ENCODE measurements at places on chromosomes 6 and 20. TPM values are rescaled to one million over a fixed set of nuclear protein-coding genes. Genes with fewer than 3 reads are reported as not detected.

The HLA-DMB gene
- total RNA-seq = 1.5 TPM

The BAK1 gene
- 4.8 TPM for total RNA-seq

The DNMT3B gene
- total RNA-seq = 9.3 TPM

The PRPF6 gene
- 44.0 TPM for total RNA-seq

Measured in cerebellum (tissue), 4 donors.